ENCODE measurements at places on chromosomes 11 and 22.

GRCh38 chr22:29635734-29636357, 32.4 kb downstream of the NF2 start:
- DNase-seq: no peak

DNA sequence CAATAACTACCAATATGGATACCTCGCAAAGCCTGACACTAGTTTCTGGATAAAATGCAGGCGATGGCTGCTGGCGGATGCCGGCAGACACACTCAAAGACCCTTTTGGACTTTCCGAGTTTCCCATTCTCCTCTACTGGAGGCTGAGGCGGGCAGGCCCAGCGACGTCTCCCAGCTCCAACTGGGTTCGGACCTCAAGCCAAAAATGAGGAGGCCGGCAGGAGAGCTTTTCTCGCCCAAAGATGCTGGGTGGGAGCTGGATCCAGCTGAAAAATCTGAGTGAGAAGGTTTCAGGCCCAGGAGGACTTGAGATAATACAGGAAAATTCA, 428 bp upstream of the FEZ1 start:
- no peak for DNase-seq

GRCh38 chr11:27524155-27524554, 17.6 kb upstream of the LIN7C start:
- no peak for DNase-seq

DNA sequence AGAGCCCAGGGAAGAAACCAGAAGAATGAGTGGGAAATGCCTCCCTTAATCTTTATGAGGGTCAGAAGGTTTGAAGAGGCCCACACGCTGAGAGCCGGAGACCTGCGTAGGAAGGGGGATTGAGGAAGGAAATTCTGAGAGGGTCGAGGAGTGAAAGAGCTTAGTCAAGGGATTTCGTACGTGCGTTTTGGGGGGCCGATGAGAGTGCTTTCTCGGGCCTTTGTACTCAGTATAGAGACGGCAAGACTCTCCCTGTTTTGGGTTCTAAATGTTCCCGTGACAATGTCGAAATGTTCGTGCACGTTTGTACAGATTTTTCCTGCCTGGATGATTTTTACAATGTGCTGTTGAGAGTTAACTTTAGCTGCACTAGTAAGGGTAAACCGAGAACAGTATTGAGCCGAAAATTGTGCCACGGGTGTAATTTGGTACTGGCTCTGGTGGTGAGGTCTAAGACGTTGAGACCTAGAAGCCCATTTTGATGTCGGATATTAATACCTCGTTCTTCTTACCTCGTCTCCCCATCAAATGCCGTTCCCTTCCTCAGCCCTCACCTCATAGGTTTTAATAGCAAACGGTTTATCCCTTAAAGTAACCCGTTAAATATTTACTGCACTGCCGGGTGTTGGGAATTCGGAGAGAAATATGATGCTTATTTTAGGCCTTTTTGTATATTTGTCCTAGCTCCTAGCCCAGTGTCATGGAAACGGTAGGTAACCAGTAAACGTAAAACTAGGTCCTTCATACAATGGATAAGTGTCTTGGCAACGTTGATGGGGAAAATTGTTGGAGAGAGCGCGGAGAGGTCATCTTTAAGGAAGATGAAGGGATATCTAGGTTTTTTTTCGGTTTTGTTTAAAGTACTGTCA, 734 bp downstream of the C11orf58 start:
- DNase-seq: no peak

DNA sequence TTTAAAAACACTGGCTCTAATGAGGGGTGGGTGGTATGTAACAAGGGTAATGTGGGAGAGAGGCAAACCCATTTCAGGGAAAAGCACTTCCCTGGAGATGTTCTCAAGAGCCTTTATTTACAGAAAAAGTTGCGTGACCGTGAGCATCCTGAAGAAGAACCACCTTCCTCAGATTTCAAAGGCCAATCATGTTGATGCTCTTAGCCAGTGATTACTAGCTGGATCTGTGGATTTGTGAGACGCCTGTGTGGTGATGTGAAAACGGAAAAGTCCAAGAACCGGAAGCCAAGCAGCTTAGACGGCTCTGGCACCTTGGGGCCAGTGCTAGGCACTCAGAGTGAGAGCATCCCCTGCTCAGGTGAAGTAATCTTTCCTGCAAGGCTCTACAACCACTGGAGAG, 12.6 kb upstream of the UBASH3B start:
- DNase-seq: no peak

GRCh38 chr11:124961972-124962609, 8.1 kb downstream of the CCDC15 start:
- DNase-seq: no peak

DNA sequence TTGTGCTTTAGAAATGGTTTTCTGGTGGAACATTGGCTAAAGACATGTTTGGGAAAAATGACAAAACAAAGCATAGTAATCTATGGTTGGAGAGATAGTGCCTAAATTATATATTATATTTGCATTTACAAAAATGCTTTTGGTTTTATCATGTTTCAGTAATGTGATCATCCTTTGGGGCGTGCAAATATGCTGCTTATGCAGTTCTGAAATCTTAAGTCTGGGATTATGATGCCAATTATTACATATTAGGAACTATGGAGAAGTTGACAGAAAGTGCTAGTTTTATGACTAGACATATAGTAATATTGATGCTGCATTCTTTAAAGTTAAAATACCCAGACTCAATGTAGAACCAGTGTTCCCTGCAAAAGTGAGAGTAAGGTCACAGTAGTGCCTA, 655.0 kb downstream of the METTL15 start:
- DNase-seq: no peak

DNA sequence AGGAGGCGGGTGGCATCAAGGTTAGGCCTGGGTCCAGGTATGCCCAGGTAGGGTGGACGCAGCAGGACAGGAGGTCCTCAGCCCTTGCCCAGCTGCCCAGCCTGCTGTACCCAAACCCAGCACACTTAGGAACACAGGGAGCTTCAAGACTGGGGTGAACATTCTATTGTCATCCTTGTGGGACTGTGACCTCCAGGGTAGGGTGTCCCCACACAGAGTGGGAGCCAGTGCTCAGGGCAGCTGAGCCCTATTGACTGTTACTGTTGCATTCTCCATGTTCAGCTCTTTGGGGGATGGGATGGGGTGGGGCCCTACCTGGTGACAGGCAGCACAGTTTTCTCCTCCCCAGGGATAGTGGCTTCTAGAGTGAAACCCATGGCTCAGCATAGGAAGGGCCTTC, 106.0 kb downstream of the BCR start:
- no peak for DNase-seq

DNA sequence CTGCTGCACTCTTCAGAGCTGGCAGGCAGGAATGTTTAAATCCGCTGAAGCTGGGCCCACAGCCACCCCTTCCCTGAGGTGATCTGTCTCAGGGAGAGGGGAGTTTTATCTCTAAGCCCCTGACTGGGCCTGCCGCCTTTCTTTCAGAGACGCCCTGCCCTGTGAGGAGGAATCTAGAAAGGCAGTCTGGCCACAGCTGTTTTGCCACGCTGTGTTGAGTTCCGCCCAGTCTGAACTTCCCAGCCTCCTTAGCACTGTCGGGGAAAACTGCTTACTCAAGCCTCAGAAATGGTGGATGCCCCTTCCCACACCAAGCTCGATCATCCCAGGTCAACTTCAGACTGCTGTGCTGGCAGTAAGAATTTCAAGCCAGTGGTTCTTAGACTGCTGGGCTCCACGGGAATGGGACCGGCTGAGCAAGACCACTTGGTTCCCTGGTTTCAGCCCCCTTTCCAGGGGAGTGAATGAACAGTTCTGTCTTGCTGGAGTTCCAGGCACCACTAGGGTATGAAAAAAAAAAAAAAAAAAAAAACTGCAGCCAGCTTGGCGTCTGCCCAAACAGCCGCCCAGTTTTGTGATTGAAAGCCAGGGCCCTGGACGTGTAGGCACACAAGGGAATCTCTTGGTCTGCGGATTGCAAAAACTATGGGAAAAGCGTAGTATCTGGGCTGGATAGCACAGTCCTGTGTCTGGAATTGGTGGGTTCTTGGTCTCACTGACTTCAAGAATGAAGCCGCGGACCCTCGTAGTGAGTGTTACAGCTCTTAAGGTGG, 127.4 kb downstream of the SPON1 start:
- no peak for DNase-seq

GRCh38 chr22:21589396-21589795, 21.9 kb downstream of the UBE2L3 start:
- DNase-seq: no peak

Data from activated naive CD8-positive, alpha-beta T cell treated with anti-CD3 and anti-CD28 coated beads, Interleukin-2, amount 50 U/mL, for 16 hours (primary cell).